ENCODE measurements at places on chromosomes 7 and 10.

GRCh38 chr10:15122477-15123030 is 25.4 kb downstream of the RPP38 start:
- no peak for DNase-seq

DNA sequence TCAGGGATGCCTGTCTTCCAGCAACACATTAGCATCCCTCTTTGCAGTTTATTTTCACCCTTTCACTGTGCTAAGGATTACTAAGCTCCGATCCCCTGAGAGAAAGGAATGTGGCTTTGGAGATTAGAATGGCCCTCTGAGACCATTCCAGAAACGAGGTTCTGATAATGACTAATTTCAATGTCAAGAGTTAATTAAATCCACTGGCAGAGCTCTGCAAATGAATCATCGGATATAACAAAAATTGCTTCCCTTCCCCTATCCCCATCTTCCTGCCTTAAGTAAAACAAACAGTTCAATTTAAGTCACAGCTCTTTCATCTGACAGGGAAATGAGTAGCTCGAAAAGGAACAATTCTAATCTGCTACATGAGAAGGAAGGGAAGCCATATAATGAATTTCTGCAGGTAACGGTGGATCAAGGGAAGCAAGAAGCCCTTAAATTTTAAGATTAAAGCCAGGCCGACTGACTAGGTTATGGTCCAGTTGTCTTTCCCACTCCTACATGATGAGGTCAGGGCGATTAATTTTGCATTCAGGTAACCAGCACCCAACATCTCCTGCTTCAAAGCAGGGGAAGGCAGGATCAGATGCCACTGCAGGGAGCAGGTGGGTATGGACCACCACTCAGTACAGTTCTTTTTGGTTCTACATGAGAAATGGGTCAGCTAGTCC is 50.5 kb downstream of the MALSU1 start:
- no peak for DNase-seq

GRCh38 chr10:26430641-26431163 is 7.4 kb upstream of the APBB1IP start:
- DNase-seq, result no peak

- DNase-seq, result no peak
Observed at GRCh38 chr10:122172361-122173008, 98.6 kb upstream of the BTBD16 start.

DNA sequence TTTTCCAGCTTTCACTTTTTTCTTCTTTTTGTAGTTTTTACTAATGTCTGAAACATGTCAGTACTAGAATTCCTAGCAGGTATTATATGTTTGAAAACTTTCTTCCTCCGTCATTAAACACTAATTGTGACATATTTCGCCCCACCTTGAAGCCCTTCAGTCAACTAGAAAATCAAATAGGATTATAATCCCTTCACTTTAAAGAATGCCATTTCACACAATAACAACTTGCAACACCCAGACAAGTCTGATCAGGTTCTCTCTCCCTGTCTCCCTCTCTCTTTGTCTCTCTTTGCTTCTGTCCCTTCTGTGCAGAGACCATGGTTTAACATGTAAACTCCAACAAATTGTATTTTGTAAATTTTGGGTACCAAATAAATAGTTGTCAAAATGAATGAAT is 373.5 kb downstream of the SEMA3D start:
- DNase-seq, result no peak

DNA sequence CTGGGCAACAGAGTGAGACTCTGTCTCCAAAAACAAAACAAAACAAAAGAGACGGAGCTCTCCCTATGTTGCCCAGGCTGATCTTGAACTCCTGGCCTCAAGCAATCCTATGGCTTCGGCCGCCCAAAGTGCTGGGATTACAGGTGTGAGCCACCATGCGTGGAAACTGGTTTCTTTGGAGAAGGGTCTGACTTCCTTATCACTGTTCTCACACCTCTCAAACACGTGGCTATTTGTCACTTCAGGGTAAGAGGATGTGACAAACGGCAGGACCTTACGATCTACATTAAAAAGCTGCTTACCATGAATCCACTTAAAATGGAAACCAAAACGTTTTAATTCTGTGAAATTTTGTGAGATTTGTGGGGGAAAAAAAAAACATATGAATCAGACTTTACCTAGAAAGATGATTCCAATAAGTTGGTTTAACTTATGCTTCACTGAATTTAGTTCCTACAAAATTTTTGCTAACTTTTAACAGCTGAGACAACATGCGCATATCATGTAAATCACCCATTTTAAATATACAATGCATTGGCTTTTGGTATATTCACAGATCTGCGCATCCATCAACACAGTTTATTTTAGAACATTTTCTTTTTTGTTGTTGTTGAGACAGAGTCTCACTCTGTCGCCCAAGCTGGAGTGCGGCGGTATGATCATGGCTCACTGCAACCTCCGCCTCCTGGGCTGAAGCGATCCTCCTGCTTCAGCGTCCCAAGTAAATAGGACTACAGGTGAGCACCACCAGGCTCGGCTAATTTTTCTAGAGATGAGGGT is 18.7 kb upstream of the FOXK1 start:
- no peak for DNase-seq

- peak; percentile 44 for DNase-seq
Observed at GRCh38 chr10:77637532-77638320, at the start of gene KCNMA1. TSS of gene KCNMA1 (minus strand) at chr10:77637808.

DNA sequence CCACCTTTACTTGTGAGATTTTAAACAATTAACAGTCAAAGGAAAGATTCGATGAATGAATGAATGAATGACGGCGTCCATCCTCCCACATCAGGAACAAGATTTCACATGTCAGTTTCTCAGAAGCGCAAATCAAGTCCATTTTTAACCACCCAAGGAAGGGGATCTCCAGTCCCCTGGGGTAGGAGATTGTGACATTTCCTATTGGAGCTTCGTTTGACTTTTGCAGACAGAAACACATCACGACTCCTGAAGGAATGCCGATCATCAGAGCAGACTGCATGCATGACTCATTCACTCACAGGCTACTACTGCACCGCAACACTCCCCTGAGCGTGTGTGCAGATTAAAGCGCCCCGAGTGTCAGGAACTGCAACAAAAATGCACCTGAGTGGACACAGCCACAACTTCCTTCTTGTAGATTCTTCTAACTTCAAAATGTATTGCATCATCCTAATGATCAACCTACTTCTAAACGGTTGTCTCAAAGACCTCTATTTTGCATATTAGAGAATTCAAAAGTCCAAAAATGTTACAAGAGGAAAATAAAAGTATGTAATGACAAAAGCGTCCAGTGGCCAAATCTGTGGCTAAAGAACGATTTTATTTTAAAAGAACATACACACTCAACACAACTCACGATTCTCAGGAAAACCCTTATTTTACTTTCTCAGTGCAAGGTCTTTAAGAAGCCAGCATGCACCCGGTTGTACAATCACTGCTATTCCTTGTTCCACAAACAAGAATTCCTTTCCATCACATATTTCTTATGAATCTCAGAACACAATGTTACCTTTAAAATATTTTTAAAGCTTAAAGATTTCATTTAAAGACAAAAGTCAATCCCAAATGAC is 172.6 kb downstream of the FAM107B start:
- DNase-seq, result no peak

DNA sequence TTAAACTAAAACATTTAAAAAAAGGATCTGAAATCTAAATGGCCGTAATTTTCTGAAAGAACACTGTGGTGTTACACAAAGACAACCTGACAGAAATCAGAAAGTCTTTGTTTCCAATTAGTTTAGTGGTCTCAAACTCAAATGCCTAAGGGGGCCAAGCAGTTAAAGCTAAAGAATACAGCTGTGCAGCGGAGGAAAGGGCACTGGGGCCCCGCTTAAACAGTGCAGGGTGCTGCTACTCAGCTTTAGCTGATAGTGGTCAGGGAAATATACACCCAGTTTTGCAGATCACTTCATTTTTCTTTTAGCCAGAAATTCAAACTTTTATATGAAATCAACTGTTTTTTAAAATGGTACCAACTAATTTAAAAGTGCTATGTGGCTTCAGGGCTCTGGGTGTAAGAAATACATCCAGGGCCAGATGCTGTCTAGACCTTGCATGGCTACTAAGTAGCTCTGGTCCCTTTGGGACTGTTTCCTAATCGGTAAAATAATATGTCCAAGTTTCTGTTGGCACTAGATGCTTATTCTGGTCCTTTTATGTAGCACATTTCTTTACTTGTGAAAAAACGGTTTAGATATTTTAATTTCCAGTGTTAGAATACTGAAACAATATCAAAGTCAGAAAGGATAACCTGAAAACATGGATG is 161.8 kb upstream of the LAMB4 start:
- no peak for DNase-seq

GRCh38 chr7:69728304-69728703 is 130.0 kb downstream of the AUTS2 start:
- DNase-seq, result no peak

DNA sequence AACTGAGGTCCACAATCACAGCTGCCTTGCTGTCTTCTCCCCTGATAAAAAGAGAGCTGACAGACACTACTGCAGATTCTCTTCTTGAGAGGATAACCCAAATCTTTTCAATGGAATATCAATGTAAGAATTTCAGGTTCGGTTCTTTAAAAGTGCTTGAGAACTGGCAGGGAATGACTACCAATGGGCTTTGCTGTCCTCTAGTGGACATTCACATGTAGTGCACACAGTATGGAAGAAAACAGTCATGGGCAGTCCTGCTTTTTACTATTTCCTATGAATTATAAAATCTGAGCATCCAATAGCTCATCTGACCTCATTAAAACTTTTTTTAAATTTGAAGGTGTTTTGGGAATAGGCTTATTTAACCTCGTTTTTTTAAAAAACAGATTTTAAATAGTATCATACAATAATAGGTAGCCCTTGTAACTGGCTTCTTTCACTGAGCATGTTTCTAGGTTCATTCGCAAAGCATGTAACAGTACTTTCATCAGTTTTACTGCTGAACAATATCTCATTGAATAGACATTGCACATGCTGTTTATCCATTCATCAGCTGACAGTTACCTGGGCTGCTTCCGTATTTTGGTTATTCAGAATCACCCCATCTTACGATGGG is 18.3 kb downstream of the FZD9 start:
- DNase-seq, result no peak

GRCh38 chr7:101146-102046 is 91.0 kb upstream of the FAM20C start:
- DNase-seq, result no peak

DNA sequence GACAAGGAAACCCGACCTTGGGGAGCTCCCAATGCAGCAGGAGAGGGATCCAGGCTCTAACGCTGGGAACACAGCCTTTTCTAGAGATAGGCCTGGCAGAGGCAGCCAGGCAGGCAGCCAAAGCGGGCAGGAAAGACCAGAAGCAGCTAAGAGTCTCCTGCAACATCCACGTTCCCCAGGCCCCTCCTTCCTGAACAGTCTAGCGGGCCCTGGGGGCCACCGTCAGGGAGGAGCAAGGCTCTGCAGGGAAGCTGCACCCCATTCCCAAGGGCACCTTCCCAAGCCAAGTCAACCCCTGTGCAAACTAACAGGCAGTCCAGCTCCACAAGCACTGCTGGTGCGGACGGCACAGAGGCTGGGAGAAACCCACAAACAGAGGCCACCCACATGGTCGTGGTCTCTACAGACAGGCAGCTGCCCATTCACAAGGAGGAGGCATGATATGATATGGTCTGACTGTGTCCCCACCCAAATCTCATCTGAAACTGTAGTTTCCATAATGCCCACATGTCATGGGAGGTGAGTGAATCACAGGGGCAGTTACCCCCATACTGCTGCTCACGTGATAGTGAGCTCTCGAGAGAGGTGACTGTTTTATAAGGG is 115.7 kb downstream of the MAD1L1 start:
- peak; percentile 65 for DNase-seq

GRCh38 chr10:26859241-26860101 is 1.3 kb downstream of the ABI1 start:
- DNase-seq, result no peak

GRCh38 chr10:60098677-60099601 is 192.6 kb upstream of the CCDC6 start:
- DNase-seq, result peak; percentile 0

DNA sequence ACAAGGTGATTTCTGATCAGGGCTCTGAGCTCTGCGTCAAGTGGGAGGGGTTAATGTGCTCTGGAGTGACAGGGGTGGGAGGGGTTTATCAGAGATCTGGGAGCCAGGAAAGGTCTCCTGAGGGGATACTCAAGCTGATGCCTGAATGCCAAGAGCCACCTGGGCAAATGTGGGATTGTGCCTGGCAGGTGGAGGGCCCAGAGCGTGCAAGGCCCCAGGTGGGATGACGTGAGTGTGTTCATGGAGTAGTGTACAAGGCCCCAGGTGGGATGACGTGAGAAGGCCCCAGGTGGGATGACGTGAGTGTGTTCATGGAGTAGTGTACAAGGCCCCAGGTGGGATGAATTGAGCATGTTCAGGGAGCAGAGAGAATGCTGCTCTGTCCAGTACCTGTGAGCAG is 610.3 kb downstream of the PTPRN2 start:
- no peak for DNase-seq

DNA sequence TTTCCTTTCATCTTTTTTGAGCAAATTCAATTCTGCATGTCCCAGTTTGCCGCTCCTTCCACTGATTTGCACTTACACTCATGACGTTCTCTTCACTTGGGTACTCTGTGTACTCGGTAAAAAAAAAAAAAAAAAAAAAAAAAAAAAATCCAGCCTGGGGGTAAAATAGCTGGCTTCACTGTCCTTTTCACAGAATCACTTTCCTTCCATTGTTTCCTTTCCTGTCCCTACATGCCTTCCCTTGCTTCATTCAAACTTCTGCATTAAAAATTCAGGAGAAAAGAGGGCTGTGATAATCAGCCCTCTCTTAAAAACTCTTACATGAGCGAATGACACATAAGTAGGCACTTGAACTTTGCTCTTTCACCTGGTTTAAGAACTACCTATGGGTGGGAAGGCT is 8.7 kb downstream of the ANKRD1 start:
- no peak for DNase-seq

DNA sequence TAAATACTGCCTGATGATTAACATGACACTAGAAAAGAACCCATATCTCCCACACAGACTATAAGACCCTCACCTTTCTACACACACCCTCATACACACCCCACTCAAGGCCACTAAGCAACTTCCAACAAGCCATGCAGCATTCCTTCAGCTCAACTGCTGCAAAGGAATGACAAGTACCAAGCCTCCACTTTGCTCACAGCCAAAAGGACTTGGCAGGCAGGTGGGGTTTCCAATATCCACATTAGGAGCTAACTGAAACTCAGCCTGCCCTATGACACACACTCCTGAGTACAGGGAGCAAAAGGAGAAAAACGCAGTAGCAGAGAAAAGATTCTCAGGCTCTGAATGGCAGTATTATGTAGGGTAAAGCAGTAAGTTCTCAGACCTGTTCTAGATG is 13.4 kb downstream of the USP54 start:
- DNase-seq, result peak; percentile 40

DNA sequence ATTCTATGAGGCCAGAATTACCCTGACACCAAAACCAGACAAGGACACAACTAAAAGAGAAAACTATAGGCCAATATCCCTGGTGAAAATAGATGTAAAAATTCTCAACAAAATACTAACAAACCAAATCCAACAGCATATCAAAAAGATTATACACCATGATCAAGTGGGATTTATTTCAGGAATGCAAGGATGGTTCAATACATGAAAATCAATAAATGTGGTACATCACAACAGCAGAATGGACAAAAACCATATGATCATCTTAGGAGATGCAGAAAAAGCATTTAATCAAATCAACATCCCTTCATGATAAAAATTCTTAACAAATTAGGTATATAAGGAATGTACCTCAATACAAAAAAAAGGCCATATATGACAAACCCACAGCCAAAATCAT is 5.6 kb upstream of the SCART1 start:
- DNase-seq, result no peak
